Sciatic nerve (tissue), 2 donors: ENCODE measurements at places on chromosomes 7 and 10. TPM values are rescaled to one million over a fixed set of nuclear protein-coding genes. Genes with fewer than 3 reads are reported as not detected.

Gene FASTK
- 57.9 TPM for total RNA-seq

- no peak for DNase-seq
Observed at GRCh38 chr7:99137411-99138180, 6.3 kb downstream of the SMURF1 start.

DNA sequence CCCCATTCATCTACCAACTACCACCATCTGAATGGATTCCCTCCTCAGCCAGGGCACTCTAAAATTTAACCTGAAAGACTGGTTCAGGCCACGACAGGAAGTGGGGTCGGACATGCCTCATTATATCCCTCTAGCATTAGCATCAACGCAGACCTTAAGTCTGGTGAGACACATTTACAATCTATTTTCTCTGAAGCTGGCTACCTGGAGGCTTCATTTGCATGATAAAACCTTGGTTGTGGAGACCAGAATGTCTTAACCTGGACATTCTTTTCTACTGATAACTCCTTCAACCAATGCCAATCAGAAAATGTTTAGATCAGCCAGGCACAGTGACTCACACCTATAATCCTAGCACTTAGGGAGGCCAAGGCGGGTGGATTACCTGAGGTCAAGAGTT lies 42.3 kb downstream of the SVOPL start:
- no peak for DNase-seq

DNA sequence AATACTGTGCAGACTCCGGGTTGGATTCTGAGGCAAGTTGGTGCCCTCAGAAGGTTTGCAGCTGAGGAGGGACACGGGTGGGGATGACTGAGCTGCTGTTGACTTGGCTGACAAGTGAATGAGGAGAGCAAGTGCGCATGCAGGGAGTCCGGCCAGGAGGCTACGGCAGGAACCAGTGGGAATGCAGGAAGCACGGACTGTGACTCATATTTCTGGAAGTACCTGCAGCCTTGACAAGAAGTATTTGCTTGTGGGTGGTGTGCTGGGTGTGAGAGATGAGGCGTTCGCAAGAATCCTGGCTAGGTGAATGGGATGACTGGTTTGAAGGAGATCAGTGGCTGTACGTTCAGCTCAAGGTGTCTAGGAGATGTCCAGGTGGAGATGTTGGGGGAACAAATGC lies 30.8 kb upstream of the FXYD4 start:
- no peak for DNase-seq

DNA sequence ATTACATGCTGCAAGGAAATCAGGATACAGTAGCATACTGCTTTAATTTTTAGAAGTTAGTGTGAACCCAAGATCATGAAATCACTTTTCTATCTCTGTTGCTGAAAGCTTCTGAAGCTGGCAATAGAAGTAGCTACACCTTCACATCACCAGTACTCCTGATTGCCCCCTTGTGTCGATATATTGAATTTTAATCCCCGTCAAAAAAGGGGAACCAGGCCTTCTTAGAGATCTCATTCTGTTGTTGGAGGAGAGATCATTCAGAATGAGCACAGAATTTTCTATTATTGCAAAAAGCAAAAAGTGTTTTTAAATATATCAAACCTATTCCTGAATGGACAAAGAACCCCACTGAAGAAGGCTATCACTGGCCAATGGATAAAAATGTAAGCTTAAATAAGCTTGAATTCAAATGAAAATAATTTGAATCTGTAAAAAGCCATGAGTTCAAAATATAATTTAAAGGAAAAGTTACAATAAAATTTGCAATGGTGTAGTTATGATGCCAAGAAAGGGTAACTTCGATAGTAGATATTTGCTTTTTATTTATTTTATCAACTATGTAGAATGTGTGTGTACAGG lies 39.7 kb upstream of the TEX47 start:
- DNase-seq: no peak

GRCh38 chr7:97390915-97391593 lies 273.6 kb downstream of the SDHAF3 start:
- no peak for DNase-seq

DNA sequence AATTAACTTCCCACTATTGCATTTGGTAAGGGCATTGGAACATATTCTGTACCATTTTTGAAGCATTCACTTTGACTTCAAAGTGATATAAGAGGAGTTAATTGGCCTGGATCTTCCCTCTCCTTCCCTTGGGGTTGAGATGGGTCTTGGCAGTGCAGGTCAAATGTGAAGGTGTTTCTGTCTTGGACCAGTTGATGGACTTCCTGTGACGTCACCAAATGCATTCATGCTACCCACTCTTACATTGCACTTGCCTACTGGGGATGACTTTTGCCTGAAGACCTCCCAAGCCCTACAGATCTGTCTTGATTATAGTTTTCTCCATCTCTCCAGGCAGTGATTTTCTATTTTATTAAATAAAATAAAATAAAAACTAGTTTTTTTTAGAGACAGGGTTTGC lies 221.5 kb downstream of the BUB3 start:
- DNase-seq: no peak

GRCh38 chr7:158107806-158108205 lies 479.8 kb downstream of the PTPRN2 start:
- DNase-seq: no peak

- no peak for DNase-seq
Observed at GRCh38 chr10:118234683-118235082, 107.4 kb downstream of the FAM204A start.

DNA sequence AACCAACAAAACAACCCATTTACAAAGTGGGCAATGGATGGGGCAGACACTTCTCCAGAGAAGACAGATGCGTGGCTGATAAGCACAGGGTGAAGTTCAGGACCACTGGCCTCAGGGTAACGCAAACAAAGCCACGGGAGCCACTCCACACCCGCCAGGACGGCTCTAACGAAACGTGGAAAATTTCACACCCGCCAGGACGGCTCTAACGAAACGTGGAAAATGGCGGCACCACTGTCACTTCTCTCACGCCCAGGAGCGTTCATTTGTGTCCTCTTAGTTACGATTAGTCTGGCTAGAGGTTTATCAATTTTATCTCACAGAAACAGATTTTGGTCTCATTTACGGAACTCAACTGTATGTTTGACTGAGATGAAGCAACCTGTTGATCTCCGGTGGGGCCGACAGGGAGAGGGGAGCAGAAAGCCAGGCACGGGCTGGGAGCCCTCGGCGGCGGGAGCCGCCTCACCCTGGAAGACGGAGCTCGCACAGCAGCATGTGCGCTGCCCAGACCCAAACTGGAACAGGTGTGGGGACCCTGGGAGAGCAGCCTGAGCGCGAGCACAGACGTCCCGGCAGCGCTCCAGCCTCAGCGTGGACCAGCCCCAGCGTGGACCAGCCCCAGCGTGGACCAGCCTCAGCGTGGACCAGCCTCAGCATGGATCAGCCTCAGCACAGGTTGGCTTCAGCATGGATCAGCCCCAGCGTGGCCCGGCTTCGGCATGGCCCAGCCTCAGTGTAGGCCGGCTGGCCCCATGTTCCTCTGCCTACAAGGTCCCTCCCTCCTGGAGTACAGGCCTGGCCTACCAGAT lies 243.5 kb downstream of the MAD1L1 start:
- no peak for DNase-seq

Gene SPAG6
- total RNA-seq: 0.31 TPM

Gene NPY
- total RNA-seq: 2.1 TPM

Gene DNA2
- total RNA-seq: 6.7 TPM

Gene FOXI2
- 0.40 TPM for total RNA-seq

DNA sequence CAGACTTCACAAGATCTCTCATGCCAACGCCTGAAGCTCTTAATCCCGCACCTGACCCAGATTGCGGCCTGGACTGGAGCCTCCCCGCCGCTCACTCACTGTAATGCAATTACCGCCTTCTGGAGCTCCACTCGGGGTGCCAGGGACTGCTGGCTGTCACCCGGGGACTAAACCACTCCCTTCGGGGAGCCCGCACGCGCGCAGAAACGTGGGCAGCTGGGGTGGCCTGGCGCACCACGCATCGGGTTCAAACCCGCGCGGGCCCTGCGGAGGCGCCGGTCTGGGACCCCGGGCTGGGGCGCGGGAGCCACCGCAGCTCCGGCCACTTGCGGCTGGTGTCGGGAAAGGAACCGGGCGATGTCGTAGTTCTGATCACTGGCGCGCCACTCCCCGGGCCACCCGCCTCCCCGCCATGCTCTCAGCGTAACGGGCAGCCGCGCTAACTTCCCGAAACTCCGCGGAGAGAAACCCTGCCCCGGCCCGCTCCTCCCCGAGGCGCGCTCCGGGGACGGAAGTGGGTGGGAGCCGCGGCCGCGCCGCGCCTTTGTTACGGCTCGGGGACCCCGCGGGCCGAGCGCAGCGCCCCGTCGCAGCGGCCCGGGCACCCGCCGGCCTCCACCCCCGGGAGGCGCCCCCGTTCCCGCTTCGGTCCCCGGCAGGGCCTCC lies 100.3 kb upstream of the SVIL start:
- DNase-seq: peak; percentile 81

DNA sequence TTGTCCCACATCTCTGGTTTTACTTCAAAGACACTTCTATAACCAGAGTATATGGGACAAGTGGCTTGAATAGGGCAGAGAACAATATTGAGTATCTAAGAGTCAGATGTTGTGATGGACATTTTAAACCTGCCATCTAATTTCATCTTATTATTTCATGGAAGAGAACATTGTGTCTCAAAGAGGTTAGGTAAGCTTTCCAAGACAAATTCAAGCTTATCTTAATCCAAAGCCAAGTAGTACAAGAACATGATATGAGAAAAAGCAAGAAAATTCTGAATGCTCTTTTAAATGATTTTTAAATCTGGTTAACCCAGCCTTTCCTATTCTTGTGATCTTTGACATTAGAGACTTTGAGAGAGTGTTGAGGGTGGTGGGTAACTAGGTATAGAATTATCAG lies 65.3 kb upstream of the ZNF804B start:
- no peak for DNase-seq
